ENCODE measurements at places on chromosomes 11 and 22.
A peak's percentile ranks its signal among the peaks of the same experiment; 100 is the strongest.

GRCh38 chr11:8871962-8872361 lies 39.0 kb upstream of the AKIP1 start:
- DNase-seq: no peak

DNA sequence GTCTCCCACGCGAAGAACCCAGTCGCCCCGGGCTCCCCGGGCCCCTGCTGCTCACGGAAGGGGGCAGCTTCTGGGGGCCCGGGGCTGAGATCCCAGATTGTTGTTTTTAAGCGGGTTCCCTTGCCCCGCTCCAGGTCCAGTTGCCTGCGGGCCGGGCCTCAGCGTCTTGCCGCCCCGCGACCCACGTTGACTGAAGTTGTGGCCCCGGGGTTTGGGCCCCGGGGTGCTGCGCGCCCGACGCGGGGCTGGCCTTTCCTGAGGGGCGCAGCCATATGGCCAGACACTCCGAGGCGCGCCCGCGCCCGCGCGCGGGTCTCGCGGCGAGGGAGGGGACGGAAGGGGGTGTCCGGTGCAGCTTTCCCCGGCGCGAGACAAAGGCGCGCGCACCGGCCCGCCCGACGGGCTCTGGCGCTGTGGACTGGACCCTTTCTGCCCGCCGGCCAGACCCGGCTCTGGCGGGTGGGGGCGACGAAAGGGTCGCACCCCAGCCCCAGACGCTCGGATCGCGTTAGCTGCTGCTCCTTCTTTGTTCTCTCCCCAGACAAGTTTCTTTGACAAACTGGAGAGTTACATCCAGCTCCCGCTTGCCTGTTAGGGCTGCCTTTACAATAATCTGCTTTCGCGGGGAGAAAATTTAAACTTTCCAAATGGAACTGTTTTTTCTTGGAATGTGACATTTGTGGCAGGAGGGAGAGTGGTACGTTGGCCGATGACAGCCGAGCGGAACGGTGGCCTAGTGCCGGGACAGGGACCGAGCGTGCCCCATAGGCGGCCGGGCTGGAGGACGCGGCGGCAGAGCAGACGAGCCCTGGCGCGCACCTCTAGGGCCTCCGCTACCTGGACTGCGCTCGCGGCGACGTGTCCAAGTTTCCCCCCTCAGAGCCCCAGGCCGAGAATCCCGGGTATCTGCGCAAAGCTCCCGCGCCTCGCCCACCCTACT lies 716 bp downstream of the AMOTL1 start:
- no peak for DNase-seq

DNA sequence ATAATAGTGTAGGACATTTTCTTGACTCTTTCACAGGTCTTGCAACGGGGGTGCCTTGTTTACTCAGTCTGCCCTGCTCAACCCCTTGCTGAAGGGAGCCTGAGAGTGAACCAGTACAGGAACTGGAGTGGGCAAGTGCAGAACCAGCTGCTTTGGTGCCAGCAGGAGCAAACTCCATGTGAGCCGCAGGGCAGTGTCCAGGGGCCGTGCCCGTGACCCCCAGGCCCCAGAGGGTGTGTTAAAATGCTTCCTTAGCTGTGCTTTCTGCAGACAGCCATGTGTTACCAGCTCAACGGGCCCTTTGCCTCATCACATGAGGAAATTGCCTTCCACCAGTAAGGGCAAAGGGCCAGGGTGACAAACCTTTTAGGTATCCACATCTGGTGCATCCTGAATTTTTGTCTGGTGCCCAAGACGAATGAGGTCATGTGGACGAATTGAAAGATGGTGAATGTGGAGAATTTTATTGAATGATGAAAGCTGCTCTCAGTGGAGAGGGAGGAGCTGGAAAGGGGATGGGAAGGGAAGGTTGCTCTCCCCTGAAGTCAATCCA lies 53.6 kb upstream of the OR5D13 start:
- DNase-seq: no peak

GRCh38 chr11:83528877-83529276 lies 242.7 kb upstream of the CCDC90B start:
- no peak for DNase-seq

GRCh38 chr11:16833026-16833425 lies 94.6 kb downstream of the C11orf58 start:
- no peak for DNase-seq

DNA sequence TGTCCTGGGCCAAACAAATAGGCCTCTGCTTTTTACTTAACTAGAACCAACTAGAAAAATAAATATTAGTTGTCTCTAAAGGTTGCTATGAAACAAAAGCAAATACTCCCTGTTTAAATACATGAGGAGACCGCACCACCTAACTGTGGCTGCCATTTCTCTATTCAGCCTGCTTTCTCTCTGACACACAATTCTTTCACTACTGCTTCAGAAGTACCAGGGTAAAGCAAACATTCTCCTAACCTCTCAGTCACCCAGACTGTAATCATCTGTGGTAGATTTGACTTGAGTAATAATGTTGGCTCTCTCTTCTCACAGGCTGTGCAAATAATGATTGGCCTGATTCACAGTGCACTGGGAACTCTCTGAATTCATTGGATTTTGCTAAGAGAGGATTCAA lies 41.0 kb upstream of the MS4A8 start:
- DNase-seq: no peak

DNA sequence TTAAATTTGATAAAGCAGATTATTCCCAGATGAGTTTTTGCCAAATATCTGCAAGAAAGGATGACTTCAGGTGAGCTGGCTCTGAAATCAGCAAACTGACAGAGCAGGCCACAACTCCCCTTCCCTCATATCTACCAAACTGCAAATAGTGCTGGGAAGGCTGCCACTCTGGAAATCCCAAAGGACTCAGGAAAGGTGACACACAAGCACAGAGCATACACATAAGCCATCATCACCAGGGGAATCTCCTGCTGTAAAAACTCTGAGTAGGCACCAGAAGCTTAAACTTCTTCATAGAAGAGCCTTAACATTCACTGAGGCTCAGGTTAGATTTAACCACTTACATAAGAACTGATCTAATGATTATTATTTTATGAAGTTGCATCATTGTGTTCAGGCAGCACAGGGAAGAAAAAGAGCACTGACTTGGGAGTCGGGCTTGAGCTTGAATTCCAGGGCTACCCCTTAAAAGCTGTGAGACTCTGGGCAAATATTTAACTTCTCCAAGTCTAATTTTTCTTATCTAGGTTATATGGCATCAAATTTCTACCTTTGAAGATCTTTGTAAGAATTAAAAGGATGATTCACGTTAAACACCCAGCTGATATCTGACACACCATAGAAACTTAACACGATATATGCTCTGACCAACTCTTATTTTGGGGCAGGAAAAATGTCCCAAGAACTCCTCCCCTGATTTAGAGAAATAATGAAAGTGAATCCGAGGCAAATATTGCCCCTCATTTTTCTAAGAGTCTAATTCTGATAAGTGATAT lies 15.0 kb downstream of the SYTL2 start:
- no peak for DNase-seq

DNA sequence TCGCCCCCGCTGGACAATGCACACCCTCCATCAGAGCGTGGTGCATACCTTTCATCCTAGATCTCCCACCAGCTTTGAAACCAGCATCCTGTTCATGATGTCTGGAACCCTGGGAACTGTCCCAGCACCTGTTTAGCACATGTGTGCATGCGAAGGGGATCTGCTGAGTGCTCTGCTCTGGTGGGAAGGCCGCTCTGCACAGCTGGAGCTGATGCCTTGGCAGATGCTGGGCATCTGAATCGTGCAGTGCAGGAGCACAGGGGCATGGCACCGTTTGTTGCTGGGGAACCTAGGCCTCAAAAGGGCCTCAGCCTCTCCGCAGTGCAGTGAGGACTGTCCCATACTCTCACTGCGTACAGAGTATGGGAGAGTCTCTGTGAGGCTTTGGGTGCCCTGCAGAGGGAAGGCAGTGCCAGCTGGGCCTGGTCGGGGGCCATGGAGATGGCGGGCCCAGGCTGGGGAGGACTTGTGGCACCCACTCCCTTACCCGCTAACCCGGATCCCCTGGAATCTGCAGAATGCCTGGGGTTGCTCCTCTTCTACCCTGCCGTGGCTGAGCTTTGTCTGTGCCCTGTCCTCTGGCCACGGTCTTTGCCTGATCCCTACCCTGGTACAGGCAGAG lies 72.9 kb upstream of the ATXN10 start:
- DNase-seq: no peak

DNA sequence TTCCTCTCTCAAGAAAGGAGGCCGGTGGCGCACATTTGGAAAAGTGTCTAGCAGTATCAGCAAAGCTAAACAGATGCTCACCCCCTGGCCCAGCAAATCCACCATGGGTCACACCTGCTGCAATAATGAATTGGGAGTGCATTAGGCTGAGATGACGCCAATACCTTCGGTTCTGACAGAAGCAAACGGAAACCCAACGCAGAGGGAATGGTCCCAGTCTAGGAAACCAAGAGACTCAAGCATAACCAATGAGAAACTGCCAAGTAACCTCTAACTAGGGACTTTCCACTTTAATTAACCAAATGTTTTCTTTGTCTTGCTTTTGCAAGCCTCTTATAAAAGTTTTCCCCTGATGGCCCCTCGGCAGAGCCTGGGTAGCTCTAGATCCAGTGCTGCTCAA lies 64.2 kb upstream of the SLC22A12 start:
- DNase-seq: no peak

- no peak for DNase-seq
These were observed 57.2 kb downstream of the DDI1 start for GRCh38 chr11:104093426-104094280.

GRCh38 chr11:64501500-64502427 lies 89.3 kb upstream of the SLC22A12 start:
- no peak for DNase-seq

GRCh38 chr11:57340039-57340615 lies 2.0 kb downstream of the P2RX3 start:
- no peak for DNase-seq

DNA sequence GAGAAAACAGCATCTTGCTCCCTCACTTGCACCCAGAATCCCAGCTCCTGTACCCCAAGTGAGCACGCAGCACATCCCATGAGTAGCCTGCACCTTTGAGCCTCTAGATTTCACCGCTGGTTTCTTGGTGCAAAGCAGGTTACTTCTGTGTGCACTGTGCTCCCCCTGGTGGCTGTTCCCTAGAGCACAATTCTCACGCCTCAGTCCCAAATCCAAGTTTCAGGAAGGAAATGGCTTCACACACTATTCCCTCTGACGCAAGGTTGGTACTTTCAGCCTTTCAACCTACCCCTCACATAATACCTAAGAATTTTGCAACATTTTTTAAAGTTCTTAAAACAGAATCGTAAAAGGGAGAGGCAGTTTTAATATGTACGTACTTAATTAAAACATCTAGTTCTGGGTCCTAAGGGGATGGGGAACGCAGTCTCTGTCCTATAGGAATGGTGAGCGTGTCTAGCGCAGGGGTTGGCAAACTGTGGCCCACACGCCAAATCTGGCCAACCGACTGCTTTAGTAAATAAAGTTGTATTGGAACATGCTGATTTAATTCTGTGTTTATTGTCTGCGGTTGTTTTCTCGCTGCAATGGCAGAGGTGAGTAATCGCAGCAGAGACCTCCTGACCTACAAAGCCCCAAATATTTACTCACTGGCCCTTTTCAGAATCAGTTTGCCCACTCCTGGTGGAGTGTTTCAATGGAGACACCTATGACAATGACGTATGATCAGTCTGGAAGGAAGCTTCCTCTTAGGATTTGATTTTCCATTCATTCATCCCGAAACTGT lies 27.5 kb downstream of the DHCR7 start:
- DNase-seq: no peak

DNA sequence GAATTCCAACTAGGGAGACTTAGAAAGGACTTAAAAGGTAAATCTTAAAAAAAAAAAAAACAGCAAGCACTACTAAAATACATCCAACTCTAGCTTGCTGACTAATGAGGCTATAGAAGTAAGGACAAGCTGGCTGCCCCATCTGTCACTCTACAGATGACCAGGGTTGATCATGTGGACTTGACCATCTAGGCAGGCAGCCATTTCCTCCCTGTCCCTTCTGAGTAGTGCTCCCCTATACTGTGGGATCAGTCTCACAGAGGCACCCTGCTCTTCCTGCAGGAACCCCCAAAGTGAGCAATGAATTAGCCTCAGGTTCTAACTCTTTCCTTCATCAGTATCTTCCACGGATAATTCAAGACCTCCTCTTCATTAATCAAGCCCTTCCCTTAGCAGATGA lies 12.3 kb downstream of the SLC1A2 start:
- no peak for DNase-seq

- DNase-seq: no peak
These were observed 1435.9 kb downstream of the BRD1 start for GRCh38 chr22:48391820-48392219.

- DNase-seq: no peak
These were observed 38.5 kb downstream of the TTC17 start for GRCh38 chr11:43397251-43397650.

GRCh38 chr22:32591620-32592019 lies 117.0 kb downstream of the FBXO7 start:
- DNase-seq: no peak

- peak; percentile 63 for DNase-seq
These were observed at the start of gene FZD4 for GRCh38 chr11:86955361-86956120. TSS of gene FZD4 (minus strand) at chr11:86955395. CDS start at chr11:86955085, 310 bp downstream.

DNA sequence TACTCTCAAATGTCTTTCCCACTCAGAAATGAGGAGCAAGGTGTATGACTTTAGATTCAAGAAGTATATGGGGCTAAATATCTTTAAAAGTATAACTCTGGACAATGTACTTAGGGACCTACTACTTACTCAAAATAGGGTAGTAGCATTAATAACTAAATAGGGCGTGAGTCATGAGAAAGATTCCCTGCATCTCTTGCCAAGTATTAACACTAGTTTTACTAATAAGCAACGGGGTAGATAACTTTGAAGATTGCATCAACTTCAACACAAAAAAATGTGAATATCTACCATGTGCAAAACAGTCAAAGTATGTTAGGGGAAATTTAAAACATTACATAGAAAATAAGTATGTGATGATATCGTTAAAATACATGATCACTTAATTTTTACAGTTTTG lies 99.6 kb downstream of the PGR start:
- DNase-seq: no peak

DNA sequence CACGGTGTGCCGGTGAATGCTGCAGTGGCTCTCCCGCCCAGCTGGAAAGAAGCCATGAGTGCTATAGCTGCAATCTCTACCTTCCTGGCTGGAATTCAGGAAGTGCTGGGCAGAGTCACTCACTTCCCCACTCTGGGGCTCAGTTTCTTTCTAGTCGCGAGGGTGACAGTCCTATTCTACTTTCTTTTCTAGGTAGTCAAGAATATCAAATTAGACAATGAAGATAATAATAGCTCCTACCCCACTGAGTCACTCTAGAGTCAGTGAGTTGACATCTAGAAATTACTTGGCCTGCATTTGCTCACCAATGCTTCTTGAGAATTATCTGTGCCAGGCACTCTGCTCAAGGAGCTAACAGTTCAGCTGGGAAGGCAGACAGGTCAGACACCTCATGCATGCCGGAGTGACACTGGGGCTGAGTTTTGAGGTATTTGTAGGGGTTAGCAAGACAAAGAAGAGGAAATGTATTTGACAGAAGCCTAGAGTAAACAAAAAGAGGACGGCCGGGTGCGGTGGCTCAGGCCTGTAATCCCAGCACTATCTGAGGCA lies 3.2 kb downstream of the CENPM start:
- DNase-seq: no peak

DNA sequence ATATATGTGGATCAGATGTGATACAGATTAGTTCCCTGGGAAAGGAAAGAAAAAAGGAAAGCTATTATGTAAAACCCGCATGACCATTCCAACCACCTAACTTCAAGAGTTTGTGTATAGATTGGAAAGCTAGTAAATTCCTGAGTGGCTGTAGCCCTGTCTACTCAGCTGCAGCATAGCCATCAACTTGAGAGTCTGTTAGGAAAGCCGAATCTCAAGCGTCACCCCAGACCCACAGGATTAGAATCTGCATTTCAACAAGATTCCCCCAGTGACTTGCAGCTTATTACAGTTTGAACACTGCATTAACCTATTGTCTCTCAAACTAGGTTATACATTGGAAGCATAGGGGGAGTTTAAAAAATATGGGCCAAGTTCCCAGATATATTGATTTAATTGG lies 921.7 kb downstream of the LRRC4C start:
- no peak for DNase-seq

Data from stimulated activated CD8-positive, alpha-beta memory T cell treated with anti-CD3 and anti-CD28 coated beads, Interleukin-15, amount 100 ng/mL, for 48 hours (primary cell).